Forelimb muscle (tissue), 1 donor: ENCODE measurements at places on chromosomes 3 and 15.

DNA sequence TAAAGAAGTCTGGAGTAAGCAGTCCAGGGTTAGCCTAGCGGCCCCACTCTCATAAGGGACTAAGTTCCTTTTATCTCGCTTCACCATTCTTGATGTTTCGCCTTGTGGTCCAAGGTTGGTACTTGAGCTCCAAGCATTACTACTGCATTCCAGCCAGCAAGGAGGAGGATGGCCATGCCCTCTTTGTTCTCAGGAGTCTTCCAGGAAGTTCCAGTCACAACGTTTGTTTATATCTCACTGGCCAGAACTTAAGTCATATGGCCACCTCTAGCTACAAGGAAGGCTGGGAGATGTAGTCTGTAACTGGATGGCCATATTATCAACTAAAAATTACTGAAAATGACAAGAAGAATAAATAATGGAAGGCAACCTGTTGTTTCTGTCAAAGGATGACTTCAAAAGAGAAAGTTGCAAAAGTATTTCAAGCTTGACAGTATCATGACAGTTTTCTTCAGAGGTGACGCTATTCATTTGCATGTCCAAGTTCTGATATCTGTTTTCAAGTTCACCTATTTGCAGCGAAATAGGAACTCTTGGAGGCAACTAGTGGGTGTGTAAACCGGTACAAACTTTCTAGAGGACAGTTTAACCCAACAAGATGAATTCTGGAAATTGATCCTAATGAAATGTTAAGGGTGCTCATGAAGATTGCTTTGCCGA lies 118.6 kb downstream of the PGPEP1L start:
- no peak for DNase-seq

DNA sequence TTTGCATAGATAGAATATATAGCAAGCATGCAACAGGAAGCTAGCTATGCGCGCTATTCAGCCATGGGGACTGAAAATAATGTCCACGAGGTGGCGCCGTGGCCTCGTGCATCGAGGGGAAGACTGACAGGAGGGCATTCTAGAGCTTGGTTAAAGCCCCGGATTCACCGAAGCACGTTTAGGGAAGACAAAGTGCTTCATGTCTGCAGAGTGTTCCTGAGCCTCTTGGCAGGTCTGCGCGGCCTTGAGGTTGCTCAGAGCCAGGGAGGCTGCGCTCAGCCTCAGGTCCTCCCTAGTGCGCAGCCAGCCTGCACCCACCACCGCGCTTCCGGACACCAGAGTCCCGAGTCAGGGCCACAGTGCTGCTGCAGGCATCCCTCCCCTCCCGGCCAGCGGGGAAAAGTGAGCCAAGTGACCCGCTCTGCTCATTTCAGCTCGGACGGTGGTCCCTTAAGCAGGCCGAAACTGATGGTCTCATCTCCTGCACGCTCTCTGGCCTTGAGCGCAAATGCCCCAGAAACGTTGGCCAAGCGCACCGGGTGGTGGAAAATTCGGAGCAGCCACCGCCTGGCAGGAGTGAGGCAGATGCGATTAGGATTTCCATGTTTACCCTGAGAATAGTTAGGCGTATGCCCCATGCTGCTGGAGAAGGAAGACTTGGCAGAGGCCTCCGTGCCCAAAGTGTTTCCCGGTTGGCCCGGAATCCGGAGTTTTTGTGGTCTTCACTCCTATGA lies 24.8 kb downstream of the GABRA5 start:
- DNase-seq, result peak; percentile 43

DNA sequence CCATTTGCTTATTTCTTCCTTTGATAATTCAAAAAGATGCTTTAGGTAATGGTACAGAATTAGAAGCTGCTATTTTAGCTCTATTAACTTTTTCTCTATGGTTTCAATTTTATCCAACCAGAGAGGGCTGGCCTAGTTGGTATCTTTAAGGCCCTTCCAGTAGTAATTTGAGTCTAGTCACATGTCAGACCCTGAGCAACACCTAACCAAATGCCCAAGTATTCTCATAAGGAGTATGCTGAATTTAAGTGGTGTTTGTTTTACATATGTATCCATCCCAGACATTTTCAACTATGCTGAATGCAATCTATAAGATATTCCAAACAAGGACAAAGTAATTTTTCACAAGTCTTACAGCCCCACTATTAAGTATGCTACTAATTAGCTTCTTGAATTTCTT lies 9.6 kb downstream of the DNAJC19 start:
- DNase-seq, result no peak

DNA sequence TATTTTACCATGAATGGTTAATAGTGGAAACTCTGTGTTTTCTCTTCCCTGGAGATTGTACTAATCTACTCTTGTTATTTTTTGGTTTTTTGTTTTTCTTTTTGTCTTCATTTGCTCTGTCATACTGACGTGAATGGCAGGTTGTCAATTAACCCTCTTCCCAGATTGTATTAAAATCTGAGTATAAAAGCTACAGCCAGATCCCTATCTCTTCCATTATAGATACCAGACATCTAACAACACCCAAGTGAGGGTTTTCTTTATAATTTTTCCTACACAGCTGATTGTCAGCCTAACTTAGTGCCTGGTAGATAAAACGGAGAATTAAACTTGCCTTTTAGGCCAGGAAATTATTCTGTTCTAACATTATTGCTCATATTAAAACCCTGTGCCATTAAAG lies 162.6 kb downstream of the IL5RA start:
- no peak for DNase-seq

DNA sequence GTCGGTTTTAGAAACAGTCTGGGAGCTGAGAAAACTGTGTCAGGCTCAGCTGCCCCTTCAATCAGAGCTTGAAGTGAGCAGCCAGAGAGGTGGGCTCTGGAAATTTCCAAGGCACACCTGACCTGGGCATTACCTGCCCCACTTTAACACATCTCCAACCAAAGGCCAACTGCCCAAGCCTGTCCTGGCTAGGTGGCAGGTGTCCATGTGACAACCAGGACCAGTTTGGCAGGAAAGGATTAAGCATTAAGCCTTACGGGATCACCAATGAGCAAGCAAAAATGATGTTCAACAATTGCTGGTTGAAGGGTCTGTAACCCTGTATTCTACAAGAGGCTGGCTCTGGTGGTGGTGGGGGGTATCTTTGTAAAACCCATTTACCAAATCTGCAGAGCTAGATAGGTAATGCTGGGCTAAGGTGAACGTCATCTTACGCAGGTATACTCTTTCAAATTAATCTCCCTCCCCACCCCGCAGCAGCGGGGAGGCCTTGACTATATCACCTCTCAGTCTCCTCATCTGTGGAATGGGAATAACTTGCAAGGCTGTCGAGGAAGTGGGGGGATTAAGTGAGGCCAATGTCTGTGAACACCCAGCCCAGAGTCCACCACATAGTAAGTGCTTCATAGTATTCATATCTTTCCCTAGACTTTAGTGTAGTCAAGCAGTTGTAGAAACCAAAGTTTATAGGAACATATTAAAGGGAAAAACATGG lies 183.2 kb downstream of the MEGF11 start:
- no peak for DNase-seq

DNA sequence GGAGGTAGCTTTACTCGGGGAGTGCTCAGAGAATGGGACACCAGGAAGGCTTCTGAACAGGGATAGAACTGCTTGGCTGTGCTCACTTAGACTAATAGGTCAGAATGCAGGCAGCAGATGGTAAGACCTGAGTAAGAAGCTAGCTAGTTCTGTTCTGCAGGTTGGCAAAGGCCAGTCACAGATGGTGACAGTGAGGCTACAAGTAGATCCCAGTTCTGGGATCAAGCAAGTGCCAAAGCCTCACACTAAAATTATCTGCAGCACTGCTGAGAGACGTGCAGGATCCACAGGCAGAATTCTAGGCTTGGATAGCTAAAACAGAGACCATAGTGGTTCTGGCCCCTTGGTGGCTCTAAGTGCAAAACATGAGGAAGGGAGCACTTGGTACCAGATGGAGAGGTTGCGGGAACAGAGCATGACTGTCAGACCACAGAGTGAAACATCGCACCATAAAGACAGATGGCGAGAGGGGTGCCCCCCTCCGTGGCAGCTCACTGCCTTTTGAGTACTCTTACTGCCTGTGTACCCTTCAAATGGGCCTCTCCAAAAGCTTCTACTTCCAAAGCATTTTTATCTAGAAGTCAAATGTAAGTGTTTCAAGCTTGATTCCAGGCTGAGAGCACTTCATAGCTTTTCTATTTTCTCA lies 3.6 kb upstream of the GLCE start:
- DNase-seq, result no peak

- DNase-seq, result no peak
Measured at GRCh38 chr3:144257381-144257780, 285.8 kb downstream of the DIPK2A start.

DNA sequence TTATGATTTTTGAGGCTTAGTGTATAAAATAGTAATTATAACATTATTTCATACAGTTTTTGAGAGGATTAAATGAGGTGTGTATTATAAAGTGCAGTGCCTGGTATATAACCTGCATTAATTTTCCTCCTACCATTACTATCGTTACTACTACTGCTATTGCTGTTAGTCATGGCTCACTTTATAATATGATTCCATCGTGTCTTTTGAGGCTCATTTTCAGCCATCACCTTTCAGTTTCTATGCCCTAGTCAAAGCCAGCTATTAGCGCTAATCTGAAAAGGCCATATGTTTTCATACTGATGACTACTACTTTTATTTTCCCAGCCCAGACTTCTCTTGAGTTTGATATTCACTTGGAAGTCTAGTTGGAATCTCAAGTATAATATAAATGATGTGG lies 5.5 kb downstream of the MEF2A start:
- no peak for DNase-seq

GRCh38 chr3:126424039-126424717 lies 29.5 kb downstream of the CFAP100 start:
- no peak for DNase-seq

- DNase-seq, result no peak
Measured at GRCh38 chr3:31929826-31930502, 51.1 kb downstream of the OSBPL10 start.

- DNase-seq, result no peak
Measured at GRCh38 chr15:95944661-95945255, 385.7 kb upstream of the NR2F2 start.

- no peak for DNase-seq
Measured at GRCh38 chr15:75151214-75152128, 50.2 kb upstream of the C15orf39 start.

DNA sequence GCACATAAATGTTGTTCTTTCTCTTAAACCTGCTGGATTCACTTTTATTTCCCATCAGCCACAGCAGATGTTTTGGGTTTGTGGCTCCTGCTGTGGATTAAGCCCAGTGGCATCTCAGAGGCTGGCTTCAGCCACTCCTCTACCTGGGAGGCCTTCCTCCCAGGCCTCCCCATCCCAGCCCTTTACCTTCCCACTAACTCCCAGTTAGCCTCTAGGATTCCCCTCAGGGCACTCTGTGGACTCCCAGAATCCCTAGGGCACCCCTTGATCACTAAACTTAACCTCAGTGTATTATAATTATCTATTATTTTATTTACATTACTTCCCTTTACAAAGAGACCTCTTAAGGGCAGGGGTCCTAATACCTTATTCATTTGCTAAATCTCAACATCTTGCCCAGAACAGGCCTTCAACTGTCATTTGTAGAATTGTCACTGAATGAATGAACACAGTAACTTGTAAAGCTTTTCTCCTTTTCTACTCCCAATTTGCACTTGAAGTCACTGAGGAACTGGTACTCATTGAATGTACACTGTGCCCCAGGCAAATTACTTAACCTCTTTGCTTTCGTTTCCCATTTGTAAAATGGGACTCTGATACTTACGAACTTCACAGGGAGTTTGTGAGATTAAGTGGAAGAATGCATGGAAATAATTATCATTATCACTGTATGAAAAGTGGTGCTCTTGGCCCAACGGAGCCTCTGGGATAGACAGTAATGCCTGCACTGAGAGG lies 8.3 kb downstream of the CCDC13 start:
- DNase-seq, result no peak

GRCh38 chr15:73320619-73321180 lies 48.1 kb downstream of the HCN4 start:
- DNase-seq, result no peak

- no peak for DNase-seq
Measured at GRCh38 chr15:60607817-60608216, 128.9 kb upstream of the ICE2 start.

- peak; percentile 28 for DNase-seq
Measured at GRCh38 chr3:30401971-30402370, 204.4 kb upstream of the TGFBR2 start.

DNA sequence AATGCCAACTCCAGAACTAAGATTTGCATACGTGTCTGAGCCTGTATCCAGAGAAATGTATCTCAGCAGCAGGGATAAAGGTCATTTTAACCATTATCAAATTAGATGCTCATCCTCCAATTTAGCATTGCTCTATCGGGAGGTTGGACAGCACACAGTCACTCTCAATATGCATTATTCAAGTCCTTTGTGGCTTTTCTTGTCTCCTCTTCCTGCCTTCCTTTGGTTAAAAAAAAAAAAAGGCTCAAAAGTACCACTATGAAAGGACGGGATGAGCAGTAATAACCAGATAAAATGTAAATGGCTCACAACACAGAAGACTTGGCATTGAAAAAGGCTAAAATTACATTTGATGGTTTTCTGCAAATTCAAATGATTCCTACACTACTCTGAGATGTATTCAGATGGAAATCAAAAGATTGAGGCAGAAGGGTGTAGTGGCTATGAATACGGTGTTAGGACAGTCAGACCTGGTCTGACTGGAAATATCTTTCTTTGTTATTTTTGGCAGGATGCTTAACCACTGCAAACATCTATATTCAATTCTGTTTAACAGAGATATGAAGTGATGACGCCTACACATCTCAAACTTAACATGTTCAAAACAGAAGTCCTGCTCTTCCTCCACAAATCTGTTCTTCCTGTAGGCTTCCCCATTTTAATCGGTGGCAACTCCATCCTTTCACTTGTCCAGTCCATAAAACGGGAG lies 109.6 kb downstream of the ADAMTS9 start:
- DNase-seq, result no peak

DNA sequence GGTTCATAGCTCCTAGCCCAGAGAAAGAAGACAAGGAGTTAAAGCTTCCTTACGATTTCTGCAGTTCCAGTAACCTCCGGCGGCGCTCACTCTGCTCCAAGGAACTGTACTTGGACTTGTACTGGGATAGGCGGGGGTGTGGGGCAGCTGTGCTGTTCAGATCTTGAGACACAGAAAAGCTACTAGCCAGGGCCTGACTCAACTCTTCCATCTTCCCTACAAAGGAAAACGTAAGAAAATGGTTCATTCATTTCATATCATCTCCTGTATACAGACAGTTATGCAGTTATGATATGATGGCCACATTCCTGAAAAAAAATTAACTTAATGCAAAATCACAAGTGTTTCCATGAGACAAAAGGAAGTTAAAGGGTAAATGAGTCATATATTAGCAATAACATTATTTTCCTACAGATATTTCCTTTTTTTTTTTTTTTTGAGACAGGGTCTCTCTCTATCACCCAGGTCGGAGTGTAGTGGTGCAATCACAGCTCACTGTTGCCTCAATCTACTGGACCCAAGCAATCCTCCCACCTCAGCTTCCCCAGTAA lies 4.6 kb downstream of the SNUPN start:
- peak; percentile 93 for DNase-seq

DNA sequence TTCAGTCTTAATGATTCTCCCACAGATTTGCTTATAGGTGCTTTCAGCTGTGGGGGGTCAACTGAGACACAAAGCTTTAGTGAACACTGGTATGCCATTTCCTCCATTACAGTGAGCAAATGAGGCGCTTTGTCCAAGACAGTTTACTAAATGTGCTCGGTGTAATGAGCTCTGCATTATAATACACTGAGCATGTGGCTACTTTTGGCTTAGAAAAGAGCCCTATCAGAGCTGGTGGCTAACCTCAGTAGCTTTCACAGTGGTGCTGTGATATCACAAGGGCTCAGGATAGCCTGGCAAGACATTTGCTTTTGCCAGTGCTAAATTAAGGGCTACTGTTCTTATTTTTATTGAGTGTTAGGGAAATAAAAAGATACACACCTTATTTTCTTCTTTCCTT lies 749.7 kb upstream of the ARPP21 start:
- no peak for DNase-seq

GRCh38 chr3:4270720-4271119 lies 32.4 kb upstream of the SETMAR start:
- no peak for DNase-seq
